ENCODE measurements at places on chromosomes 2 and 18.

DNA sequence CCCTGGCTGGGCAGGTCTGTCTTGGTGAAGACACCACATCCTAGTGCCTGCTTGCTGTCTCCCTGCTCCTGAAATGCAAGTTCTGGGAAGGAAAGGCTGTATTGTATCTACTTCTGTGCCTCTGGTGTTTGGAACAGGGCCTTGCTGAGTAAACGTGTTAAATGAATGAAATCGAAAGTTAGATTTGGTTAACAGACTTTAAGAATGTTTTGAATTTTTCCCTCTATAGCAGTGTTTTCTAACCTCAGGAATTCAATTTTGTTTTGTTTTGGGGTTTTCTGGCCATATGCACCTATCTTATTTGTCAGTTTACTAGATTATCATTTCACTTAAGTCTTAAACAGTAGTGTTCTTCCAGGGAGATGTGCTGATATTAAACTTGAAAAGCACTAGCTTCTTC is 20.7 kb downstream of the FARP2 start:
- no peak for DNase-seq
- H3K4me1 ChIP-seq, result no peaks in the 10 kb centered on the region
- peaks cover 2% of the 10 kb centered on the region for H3K27me3 ChIP-seq
- H3K27ac ChIP-seq, result no peak overlapping the region
- H3K36me3 ChIP-seq, result no peaks in the 10 kb centered on the region

GRCh38 chr18:6257950-6258349 is 156.8 kb downstream of the L3MBTL4 start:
- peaks cover 21% of the 10 kb centered on the region for H3K4me1 ChIP-seq
- no peaks in the 10 kb centered on the region for H3K36me3 ChIP-seq
- DNase-seq, result no peak
- no peak overlapping the region for H3K4me3 ChIP-seq
- H3K27ac ChIP-seq, result no peak overlapping the region
- H3K27me3 ChIP-seq, result no peaks in the 10 kb centered on the region

GRCh38 chr2:137748533-137748932 is 215.7 kb upstream of the HNMT start:
- no peak overlapping the region for H3K4me3 ChIP-seq
- no peak for DNase-seq
- no peaks in the 10 kb centered on the region for H3K27me3 ChIP-seq
- H3K27ac ChIP-seq, result no peak overlapping the region

DNA sequence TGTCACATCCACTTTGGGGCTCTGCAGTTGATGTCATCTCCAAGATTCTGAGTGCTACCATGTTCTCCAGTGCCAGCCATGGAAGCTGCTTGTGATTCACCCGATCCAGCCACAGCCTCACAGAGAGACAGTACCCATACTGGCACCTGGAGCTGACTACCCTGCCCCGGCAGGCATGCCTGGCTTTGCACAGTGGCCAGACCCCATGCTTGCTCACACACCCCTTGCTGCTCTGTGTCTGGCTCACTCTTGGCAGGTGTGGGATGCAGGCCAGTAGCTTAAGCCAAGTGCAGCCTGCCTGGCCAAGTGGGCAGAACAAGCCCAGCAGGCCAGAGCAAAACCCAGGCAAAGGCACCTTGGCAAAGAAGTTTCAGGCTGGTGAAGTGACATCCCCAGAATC is 828.4 kb upstream of the VRK2 start:
- H3K36me3 ChIP-seq, result peaks cover 5% of the 10 kb centered on the region
- no peak overlapping the region for H3K4me3 ChIP-seq
- no peak overlapping the region for H3K27ac ChIP-seq
- H3K4me1 ChIP-seq, result no peaks in the 10 kb centered on the region

GRCh38 chr2:46135228-46135855 is 161.9 kb upstream of the EPAS1 start:
- no peak for DNase-seq
- H3K27me3 ChIP-seq, result no peaks in the 10 kb centered on the region
- H3K27ac ChIP-seq, result peak overlapping the region; percentile 21
- H3K4me3 ChIP-seq, result no peak overlapping the region
- peaks cover 21% of the 10 kb centered on the region for H3K4me1 ChIP-seq

- no peak for DNase-seq
- H3K4me1 ChIP-seq, result peaks cover 34% of the 10 kb centered on the region
- H3K27ac ChIP-seq, result no peak overlapping the region
- no peaks in the 10 kb centered on the region for H3K27me3 ChIP-seq
- H3K4me3 ChIP-seq, result no peak overlapping the region
Measured at GRCh38 chr2:145744541-145745386, 1224.8 kb upstream of the ZEB2 start.

- peaks cover 11% of the 10 kb centered on the region for H3K4me1 ChIP-seq
- H3K27me3 ChIP-seq, result peaks cover 15% of the 10 kb centered on the region
- no peak overlapping the region for H3K27ac ChIP-seq
- H3K4me3 ChIP-seq, result peak overlapping the region; percentile 90
- H3K36me3 ChIP-seq, result no peaks in the 10 kb centered on the region
Measured at GRCh38 chr18:34223164-34223892, 1.4 kb downstream of the NOL4 start.

GRCh38 chr2:102050854-102051391 is 59.2 kb downstream of the IL1R2 start:
- peaks cover 21% of the 10 kb centered on the region for H3K4me1 ChIP-seq
- H3K36me3 ChIP-seq, result no peaks in the 10 kb centered on the region
- H3K4me3 ChIP-seq, result no peak overlapping the region

DNA sequence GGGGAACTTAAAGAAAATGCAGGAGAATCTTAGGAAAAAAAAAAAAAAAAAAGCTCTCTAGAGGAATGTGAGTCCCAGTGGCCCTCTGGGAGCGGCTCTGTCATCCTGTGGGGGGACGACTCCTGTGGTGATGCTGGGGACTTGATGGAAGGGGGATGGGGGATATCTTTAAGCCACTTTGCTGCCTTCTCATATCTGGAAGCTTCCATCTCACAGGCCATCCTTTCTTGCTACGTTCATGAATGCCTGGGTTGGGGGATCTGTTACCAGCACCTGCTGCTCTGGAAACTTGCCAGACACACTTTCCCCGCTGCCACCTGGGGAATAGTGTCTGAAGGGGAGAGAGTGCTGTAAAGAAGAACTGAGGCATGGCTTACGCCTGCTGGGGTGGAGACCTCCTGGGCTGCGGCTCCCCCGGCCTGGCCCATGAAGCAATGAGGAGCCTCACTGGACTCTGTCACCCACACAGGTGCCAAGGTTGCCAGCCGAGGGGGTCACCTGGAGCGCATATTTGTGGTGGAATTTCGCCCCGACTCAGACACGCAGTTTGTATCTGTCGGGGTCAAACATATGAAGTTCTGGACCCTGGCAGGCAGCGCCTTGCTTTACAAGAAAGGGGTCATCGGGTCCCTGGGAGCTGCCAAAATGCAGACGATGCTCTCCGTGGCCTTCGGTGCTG is 92.8 kb downstream of the RTN4 start:
- no peak overlapping the region for H3K4me3 ChIP-seq
- H3K27ac ChIP-seq, result no peak overlapping the region
- no peak for DNase-seq
- H3K27me3 ChIP-seq, result peaks cover 8% of the 10 kb centered on the region
- H3K36me3 ChIP-seq, result no peaks in the 10 kb centered on the region

GRCh38 chr18:58186258-58186948 is 142.4 kb downstream of the NEDD4L start:
- no peak for DNase-seq
- peaks cover 2% of the 10 kb centered on the region for H3K27me3 ChIP-seq
- peaks cover 7% of the 10 kb centered on the region for H3K4me1 ChIP-seq
- H3K27ac ChIP-seq, result no peak overlapping the region

DNA sequence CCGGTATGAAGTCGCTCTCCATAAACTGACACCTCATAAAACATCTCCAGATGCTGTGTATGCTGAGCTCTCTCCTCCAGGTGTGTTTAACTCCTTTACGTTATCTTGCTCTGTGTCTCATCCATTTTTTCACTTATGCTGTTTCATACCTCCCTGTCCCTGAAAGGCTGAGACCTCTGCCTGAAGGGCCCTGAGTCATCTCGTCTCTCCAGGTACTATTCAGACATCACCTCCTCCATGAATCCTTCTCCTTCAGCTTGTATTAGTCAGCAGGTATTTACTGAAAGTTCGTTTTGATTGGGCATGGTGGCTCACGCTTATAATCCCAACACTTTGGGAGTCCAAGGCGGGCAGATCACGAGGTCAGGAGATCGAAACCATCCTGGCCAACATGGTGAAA is 244.5 kb upstream of the EPHA4 start:
- no peaks in the 10 kb centered on the region for H3K36me3 ChIP-seq
- no peaks in the 10 kb centered on the region for H3K4me1 ChIP-seq
- H3K27ac ChIP-seq, result no peak overlapping the region
- no peak overlapping the region for H3K4me3 ChIP-seq

DNA sequence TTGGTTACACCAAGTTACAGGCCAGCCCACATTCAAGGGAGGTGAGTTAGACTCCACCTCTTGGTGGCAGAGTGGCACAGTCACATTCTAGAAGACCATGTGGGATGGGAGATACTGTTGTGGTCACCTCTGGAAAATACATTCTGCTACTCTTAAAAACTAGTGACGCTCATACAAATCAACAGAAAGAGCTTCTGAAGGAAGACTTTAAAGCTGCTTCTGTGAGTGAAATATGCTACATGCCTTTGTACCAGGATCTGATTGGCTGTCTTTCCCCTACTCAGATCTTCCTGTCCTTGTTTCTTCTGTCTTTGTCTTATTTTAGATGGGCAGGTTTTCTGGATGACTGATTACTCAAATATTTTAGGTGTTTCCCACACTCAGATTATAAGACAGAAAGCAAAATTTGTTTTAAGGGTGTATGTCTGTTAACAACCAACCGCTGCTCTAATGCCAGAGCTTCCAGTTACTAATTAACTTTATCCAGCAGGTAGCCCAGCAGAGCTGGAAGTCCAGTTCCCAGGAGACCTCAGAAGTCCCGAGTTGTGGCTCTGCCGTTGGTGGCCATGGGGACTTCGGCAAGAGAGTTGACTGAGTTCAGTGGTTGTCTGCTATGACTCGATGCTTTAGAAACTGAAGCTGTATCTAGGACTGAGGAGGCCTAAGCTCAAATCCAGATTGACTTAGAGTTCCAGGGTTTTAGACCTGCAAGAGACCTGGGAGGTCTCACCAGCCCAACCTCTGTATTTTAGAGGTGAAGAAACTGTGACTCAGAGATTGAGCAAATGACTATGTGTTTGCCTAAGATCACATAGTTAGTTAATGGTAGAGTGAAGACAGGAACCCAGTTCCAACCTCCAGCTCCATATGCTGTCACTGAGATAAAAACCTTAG is 7.4 kb downstream of the IL1R2 start:
- no peaks in the 10 kb centered on the region for H3K27me3 ChIP-seq
- H3K4me3 ChIP-seq, result no peak overlapping the region
- H3K36me3 ChIP-seq, result no peaks in the 10 kb centered on the region
- no peak overlapping the region for H3K27ac ChIP-seq
- DNase-seq, result no peak

- peaks cover 2% of the 10 kb centered on the region for H3K27me3 ChIP-seq
- DNase-seq, result no peak
- no peak overlapping the region for H3K27ac ChIP-seq
- H3K4me3 ChIP-seq, result no peak overlapping the region
- no peaks in the 10 kb centered on the region for H3K4me1 ChIP-seq
Measured at GRCh38 chr2:171307560-171307959, 126.2 kb downstream of the METTL8 start.

DNA sequence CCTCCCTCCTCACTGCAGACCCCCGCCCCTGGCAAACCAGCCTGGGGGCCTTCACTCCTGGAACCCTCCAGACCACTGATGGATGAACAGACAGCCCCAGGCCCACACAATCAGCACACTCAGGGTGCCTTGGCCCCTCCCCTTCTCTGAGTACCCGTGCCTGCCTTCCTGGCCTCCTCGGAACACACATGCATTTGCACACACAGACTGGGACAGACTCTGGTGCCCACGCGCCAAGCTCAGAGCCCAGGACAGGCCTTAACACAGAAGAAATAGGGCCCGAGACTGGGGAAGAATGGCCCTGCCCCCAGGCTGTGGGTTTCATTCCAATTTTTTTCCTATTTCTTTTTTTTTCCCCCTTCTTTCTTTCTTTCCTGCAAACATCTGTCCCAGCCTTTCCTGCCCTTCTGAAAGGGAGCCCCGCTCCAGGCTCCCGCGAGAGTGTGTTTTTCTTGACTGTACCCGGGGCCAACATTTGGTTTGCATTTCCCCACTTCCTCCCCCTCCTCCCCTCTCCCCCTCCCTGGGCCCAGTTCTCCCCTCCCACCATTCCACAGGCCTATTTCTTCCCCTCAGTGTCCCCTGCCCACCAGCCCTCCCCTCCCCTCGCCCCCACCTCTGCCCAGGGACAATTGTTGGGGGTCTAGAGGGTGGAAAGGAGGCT is 618 bp upstream of the TNS1 start:
- H3K27me3 ChIP-seq, result peaks cover 11% of the 10 kb centered on the region
- H3K36me3 ChIP-seq, result no peaks in the 10 kb centered on the region
- H3K4me3 ChIP-seq, result no peak overlapping the region
- no peak for DNase-seq
- H3K4me1 ChIP-seq, result peaks cover 23% of the 10 kb centered on the region

GRCh38 chr18:8910186-8910822 is 192.2 kb upstream of the NDUFV2 start:
- peaks cover 4% of the 10 kb centered on the region for H3K36me3 ChIP-seq
- no peak overlapping the region for H3K27ac ChIP-seq
- H3K4me1 ChIP-seq, result no peaks in the 10 kb centered on the region
- H3K4me3 ChIP-seq, result no peak overlapping the region
- DNase-seq, result no peak

DNA sequence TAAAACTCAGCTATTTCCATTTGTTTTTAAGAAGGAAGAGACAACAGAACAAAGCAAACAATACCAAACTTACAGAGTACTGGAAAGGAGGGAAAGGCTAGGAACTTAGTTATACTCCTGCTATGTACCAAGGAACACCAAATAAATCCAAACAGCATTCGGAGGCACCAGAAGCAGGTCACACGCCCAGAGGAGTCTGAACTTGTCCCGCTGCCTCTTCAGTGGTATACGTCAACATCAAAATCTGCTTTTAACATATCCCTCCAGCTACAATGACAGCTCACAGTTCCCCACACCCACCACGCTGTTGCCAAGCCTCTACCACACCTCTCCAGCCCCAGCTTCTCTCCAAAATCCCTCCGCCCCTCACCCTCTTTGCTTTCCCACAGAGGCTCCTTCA is 17.3 kb downstream of the C2orf76 start:
- H3K27me3 ChIP-seq, result no peaks in the 10 kb centered on the region
- H3K36me3 ChIP-seq, result no peaks in the 10 kb centered on the region
- H3K27ac ChIP-seq, result no peak overlapping the region
- H3K4me3 ChIP-seq, result no peak overlapping the region

DNA sequence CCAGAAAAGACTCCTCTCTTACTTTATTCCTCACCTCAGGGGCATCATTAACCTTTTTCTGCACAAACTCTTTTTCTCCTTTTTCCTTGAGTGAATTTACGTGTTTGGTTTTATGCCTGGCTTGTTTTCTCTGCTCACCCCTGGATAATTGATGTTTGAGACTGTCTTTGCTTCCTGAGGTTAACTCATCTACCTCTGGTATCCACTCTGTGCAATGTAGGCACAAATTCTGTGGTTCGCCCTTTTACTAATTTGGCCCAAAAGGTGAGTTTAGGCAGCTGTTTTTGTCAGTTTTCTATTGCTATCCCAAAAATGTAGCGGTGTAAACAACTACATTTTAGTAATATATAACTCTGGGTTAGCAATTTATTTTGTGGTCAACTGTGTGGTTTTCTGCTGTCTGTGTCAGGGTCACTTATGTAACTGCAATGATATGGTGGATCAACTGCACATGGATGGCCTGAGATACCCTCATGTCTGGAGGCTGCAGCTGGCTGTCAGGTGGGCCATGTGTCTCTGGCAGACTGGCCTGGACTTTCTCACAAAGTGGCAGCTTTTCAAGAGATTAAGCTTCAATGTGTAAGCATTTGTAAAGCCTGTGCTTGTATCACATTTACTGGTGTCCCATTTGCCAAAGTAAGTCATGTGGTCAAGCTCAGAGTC is 329.7 kb downstream of the FSIP2 start:
- no peak overlapping the region for H3K4me3 ChIP-seq
- H3K36me3 ChIP-seq, result no peaks in the 10 kb centered on the region
- no peak overlapping the region for H3K27ac ChIP-seq
- no peak for DNase-seq
- no peaks in the 10 kb centered on the region for H3K4me1 ChIP-seq

Measured in endothelial cell (in vitro differentiated cells).